ENCODE measurements at places on chromosomes 2 and 18.

DNA sequence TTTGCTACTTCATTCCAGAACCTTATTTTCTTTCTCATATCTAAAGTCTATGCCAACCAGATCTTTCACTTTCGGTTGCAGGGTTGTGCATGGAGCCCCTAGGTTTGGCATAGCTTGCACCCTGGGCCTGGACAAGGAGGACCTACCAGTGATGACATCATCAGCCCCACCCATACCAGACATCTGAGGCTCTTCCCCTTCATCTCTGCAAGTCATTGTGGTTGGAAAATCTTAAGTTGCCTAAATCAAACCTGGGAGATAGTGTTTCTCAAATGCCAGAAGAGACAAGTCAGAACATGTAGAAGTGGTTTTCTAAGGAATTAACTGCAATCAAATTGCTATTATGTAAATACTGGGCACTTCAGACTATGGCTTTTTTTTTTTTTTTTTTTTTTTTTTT lies 363.3 kb downstream of the ZNF516 start:
- DNase-seq: no peak

- DNase-seq: no peak
These were observed 6.3 kb downstream of the NRP2 start for GRCh38 chr2:205688417-205689200.

DNA sequence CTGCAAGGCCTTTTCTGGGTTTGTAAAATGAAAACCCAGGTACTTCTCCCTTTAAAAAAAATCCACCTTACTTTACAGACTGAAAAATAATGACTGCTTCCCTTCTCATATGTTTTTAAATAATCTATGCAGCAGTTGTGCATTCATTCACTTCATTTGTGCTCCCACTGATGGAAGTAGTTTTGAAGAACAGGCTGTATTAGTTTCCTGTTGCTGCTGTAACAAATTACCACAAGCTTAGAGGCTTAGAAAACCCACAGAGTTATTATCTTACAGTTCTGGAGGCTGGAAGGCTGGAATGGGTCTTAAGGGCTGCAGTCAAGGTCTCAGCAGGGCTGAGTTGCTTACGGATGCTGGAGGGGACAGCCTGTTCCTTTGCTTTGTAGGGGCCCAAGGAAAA lies 335.0 kb downstream of the TGIF1 start:
- no peak for DNase-seq

DNA sequence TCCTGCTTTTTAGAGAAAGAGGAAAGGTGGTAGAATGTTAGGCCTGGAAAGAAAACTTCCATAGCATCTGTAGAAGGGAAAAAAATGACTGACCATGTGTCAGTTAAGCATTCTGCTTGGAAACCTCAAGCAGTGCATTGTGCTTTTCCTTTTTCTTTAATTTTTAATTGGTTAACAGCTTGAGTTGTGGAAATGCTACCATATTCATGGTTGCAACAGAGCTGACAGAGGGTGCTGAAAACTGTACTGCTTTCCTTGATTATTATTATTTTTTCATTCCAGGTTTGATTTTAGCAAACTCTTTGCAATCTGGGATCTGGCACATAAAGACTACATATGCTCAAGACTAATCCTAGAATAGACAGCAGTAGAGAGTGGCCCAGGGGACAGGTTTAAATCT lies 404.5 kb downstream of the EPHA4 start:
- DNase-seq: no peak

- no peak for DNase-seq
These were observed 6.3 kb upstream of the GAL3ST2 start for GRCh38 chr2:241770185-241770935.

GRCh38 chr2:127514485-127514884 lies 11.8 kb downstream of the IWS1 start:
- no peak for DNase-seq

GRCh38 chr2:217636578-217636977 lies 366.2 kb downstream of the TNS1 start:
- no peak for DNase-seq

DNA sequence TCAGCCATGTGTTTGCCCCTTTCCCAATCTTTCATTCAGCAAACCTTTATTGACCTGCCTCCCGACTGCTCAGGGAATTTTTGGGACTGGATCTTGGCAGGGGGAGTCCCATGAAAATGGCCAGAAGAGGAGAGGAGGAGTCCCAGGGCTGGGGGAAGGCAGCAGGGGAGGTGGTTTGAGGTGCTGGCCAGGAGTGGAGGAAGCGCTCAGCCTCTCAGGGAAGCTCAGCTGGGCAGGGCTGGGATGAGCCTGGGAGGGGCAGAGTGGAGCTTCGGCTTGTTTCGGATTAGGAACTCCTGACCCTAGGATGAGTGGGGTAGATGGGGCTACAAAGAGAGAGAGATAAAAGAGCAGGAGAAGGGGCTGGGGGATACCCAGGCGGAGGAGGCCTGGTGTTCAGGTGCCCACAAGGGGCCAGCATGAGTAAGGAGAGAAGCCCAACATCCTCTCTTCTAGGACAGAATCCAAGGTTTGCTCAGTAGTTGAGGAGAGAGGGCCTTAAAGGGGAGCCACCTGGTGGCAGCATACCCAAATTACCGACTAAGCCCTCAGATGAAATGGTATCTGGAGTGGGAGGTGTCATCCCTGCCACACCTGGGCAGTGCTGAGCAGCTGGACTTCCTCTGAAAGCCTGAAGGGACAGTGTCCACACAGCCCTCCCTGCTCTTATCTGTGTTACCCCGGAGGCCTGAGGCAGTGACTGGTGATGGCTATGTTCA lies 91.1 kb downstream of the INHBB start:
- DNase-seq: no peak

GRCh38 chr2:26577442-26578112 lies 63.6 kb downstream of the CIB4 start:
- no peak for DNase-seq

- DNase-seq: no peak
These were observed 144.5 kb downstream of the RAD51AP2 start for GRCh38 chr2:17373741-17374140.

DNA sequence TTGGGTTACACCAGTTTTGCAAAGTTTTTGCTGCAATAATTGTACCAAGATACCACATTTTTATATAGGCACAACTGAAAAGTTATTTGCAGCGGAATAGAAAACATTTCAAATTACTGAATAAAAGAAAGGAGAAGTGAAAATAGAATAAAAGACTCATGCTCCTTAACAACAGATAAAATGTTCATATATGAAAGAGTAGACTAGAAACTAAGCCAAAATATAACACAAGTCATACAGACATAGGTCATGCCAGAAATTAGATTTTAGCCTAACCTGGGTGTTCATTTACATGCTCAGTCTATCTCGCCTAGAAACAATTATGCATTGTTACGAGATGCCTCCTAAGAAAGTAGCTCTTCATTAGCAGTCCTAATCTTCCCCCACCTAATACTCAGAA lies 16.4 kb upstream of the MAP3K20 start:
- no peak for DNase-seq

DNA sequence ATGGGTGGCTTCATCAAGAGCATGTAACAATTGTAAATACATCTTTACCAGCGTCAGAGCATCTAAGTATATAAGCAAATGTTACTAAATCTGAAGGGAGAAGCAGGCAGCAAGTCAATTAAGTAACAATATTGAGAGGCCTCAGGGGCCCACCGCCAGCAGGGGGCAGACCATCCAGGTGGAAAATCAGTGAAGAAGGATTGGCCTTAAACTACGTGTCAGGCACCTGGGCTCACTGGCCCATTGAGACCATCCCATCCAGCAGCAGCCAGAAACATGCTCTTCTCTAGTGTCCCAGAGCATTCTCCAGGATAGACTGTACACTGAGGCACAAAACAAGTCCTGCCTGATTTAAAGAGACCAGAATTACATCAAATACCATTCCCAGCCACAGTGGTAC lies 96.2 kb upstream of the SNTG2 start:
- no peak for DNase-seq

- no peak for DNase-seq
These were observed 58.4 kb downstream of the TMEM247 start for GRCh38 chr2:46537624-46538295.

- DNase-seq: no peak
These were observed 429.4 kb downstream of the MBD2 start for GRCh38 chr18:53795061-53795460.

- no peak for DNase-seq
These were observed 879.0 kb downstream of the DSC3 start for GRCh38 chr18:30163573-30163972.

DNA sequence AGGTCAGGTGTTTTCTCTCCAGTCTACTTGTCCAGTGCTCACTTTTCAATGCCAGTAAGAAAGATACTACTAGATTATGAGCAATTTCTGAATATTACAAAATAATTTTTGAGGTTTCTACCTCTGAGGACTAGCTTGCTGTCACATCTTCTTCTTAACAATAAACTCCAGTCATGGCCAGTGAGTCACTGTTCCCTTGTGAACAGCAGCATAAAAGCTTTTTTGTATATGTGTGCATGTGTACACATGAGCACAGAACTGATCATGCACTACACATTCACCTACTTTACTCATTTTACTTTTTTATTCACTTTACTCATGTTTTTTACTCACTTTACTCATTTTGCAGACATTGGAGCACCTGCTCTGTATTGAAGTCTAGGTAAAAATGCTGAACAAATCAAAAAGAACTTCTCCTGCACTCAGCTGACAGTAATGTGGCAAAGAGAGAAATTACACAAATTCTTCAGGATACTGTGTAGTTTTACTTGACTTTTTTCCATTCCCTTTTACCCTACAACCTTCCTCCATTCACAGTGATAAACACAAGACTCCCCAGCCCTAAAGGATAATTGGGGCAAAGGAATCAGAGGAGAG lies 28.0 kb downstream of the ST6GAL2 start:
- DNase-seq: no peak

DNA sequence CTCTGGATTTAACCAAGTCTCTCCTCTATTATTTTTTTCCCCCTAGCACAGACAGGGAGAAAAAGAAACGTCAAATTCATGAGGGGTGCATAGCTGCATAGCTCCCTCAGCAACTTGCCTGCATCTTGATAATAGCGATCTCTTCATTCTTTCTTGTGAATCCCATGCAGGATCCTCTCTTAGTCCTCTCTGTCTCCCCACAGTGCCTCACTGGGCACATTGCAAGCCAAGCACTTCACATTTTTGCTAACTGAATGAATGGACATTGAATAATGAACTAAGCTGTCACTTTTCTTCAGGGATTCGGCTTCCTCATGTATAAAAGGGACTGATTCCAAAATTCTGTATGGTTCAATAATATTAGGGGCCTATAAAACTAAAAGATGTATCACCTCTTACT lies 2.9 kb upstream of the EPB41L3 start:
- DNase-seq: no peak

DNA sequence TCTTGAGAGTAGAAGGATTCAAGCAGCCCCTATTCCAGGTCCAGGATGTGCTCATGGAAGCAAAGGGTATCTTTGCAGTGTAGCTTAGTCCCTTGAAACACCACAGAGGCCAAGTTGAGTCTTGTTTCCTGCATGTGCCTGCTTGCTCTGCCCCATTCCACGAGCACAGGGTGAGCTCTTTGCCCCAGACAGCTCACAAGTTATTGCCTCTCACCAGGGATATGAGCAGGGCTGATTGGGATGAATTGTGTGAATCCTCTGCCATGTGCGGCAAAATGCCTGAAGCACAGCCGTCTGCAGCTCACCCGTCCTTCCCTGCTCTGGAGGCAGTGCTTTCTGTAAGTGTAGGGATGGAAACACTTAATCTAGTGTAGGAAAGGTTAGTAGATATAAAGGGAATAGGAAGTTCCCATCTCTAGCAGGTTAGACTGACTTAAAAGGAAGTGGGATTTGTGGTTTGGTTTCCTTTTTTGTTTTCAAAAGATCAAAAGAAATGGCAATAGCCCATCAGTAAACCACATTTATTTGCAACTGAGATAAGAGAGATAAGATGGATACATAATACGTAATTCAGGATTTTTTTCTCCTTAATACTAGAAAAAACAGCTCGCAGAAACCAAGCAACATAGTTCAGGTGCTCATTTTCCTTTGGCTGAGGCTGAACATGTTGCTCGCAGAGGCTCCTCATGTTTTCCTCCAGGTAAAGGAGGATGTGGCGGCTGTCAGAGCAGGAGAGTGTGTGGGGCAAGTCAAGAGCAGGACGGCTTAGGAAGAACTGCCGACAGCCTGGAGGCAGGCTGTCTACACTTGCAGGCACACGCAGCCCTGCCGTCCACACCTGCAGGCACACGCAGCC lies 41.4 kb downstream of the TMEM182 start:
- DNase-seq: peak; percentile 72

DNA sequence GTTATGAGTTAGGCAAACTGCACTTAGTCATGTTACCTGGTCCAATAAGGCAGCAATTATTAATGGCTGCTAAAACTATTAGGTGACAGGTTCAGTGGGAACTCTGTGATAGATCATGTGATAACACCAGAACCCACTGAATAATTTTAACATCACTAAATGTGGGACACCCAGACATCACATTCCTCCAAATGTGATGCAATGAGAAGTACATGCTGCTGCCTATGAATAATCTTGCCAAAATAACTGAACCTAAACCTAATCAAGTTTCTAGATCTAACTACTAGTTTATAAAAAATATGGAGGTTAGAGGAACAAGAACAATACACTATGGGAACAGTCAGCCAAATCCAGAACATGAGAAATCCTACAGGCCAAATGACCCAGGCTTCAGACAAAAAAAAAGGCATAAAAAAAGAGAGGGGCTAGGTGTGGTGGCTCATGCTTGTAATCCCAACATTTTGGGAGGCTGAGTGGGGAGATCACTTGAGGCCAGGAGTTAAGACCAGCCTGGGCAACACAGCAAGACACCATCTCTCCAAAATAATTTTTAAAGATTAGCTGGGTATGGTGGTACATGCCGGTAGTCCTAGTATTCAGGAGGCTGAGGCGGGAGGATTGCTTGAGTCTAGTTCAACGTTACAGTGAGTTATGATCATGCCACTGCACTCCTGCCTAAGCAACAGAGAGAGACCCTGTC lies 7.0 kb upstream of the ACTR2 start:
- no peak for DNase-seq

GRCh38 chr2:178976351-178976750 lies 73.6 kb downstream of the CCDC141 start:
- no peak for DNase-seq

- no peak for DNase-seq
These were observed 76.5 kb downstream of the CCDC102B start for GRCh38 chr18:68874361-68874760.

- DNase-seq: no peak
These were observed 74.8 kb upstream of the FRZB start for GRCh38 chr2:182941121-182941722.

GRCh38 chr2:2640818-2641217 lies 309.7 kb upstream of the MYT1L start:
- DNase-seq: no peak

DNA sequence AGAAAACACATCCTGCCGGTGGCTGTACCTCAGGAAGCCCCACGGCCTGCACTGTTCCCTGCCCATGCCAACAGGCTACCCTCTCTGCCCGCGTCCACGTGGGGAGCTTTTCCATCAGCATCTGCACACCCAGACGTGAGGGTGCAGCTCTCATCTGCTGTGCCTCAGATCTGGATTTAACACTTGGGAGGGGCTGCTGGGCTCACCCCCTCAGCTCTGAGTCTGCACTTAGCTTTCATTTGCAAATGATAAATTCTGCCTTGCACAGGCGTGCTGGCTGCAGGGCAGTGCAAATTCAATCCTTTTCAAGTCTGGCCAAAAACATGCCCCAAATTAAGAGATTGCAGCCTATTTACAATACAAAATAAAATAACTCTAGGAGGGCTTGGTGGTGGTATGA lies 245.7 kb downstream of the TWIST2 start:
- DNase-seq: no peak

- DNase-seq: no peak
These were observed 75.0 kb upstream of the SLC1A4 start for GRCh38 chr2:64914247-64914646.
